ENCODE measurements at places on chromosomes 16 and 17. TPM values are rescaled to one million over a fixed set of nuclear protein-coding genes. Genes with fewer than 3 reads are reported as not detected.

The TP53TG3 gene
- total RNA-seq = 0.47 TPM

The DHRS7C gene
- total RNA-seq = not detected

The CD300LB gene
- total RNA-seq = 0.12 TPM

The SLC13A2 gene
- 0.06 TPM for total RNA-seq

The KRTAP9-4 gene
- not detected for total RNA-seq

The TMC5 gene
- total RNA-seq = 8.0 TPM

The CRISPLD2 gene
- total RNA-seq = 3.6 TPM

The IL17C gene
- total RNA-seq = not detected

The TMEM101 gene
- total RNA-seq = 33.5 TPM

The LRRC36 gene
- total RNA-seq = not detected

The KRTAP2-1 gene
- not detected for total RNA-seq

The ELMO3 gene
- total RNA-seq = 1.3 TPM

The TBC1D3I gene
- total RNA-seq = 0.29 TPM

The TAF15 gene
- 214 TPM for total RNA-seq

The ITGB4 gene
- total RNA-seq = 44.5 TPM

The RPL26 gene
- total RNA-seq = 3,386 TPM

The MT1A gene
- total RNA-seq = 15.7 TPM

The BCL6B gene
- not detected for total RNA-seq

The LRRC37A3 gene
- 2.3 TPM for total RNA-seq

The SCGB1C2 gene
- not detected for total RNA-seq

The RRAD gene
- 10.9 TPM for total RNA-seq

The TBC1D26 gene
- not detected for total RNA-seq

The STRADA gene
- 27.0 TPM for total RNA-seq

The KRT39 gene
- total RNA-seq = not detected

The ARSG gene
- 1.7 TPM for total RNA-seq

The WNK4 gene
- 1.5 TPM for total RNA-seq

The CA10 gene
- total RNA-seq = not detected

The ARL5C gene
- total RNA-seq = not detected

The TPSAB1 gene
- total RNA-seq = not detected

The ERN2 gene
- not detected for total RNA-seq

The CLDN6 gene
- total RNA-seq = 0.17 TPM

The CCDC154 gene
- total RNA-seq = 0.57 TPM

The CFAP97D1 gene
- total RNA-seq = not detected

The MRC2 gene
- 57.5 TPM for total RNA-seq

The C17orf100 gene
- total RNA-seq = 2.2 TPM

The ODAD4 gene
- 1.4 TPM for total RNA-seq
